ENCODE measurements at places on chromosomes 3 and 15.

- peak; percentile 90 for DNase-seq
Measured at GRCh38 chr3:112074616-112075497, 11.3 kb upstream of the C3orf52 start.

GRCh38 chr15:98850961-98851572 lies 156.5 kb downstream of the PGPEP1L start:
- peak; percentile 68 for DNase-seq

- DNase-seq, result no peak
Measured at GRCh38 chr3:178827285-178827856, 244.2 kb downstream of the ZMAT3 start.

GRCh38 chr3:24086617-24087404 lies 141.7 kb downstream of the NR1D2 start:
- DNase-seq, result no peak

DNA sequence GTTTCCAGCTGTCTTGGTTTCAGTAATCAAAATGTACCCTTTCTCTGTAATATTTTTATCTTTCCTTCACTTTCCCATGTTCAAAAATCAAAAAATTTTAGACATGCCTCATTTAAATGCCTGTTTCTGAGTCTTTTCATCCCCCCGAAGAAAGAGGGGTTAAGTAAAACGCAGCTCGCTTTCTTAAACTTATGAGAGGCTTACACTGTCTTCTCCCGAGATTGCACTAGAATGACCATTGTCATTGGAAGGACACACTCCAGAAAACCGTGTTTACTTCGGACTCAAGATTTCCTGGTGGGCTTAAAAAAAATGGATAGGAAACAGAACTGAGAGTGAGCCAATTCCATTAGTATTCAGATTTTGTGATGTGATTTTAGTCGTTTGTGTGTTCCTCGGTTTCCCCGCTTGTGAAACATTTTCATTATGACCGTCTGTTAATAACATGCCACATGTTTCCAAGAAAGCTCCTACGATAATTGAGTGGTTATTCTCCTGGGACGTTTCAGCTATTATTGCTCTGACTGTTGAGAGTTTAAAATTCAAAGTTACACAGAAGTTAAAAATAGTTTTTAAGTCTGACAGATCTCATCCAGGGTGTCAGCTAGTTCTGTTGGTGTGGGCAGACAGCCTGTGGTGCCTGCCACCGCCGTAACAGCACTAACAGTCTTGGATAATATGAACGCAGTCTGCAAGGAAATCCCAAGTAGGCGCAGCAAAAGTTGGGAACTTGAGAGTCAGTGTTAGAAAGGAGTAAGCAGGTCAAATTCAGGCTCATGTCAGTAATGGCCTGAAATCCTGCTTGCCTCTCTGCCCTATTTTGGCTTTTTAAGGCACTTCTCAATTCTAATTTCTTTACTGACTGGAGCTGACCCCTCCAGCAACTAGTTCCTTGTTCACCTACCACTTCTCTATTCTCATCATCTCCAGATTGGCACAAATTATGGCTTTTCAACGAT lies 1.5 kb downstream of the CRYBG3 start:
- DNase-seq, result no peak

DNA sequence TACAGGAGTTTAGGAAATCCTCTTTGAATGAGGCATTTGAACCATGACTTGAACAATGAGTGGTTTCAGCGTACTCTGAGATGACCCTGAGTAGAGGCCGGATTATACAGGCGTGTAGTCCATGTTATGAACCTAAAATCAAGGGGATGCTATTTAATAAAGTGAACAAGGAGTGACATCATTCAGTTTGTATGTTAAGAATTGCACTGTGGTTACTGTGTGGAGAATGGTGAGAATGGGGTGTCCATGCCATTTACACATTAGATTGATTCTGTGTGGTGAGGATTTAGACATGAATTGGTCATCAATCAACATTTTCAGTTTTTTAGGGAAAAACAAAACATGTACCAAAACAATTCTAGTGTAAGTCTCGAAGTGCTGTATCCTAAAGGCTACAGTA lies 65.8 kb downstream of the TPRG1 start:
- DNase-seq, result no peak

GRCh38 chr3:175695251-175695650 lies 836.1 kb downstream of the NAALADL2 start:
- DNase-seq, result no peak

Measured in ACHN (cell line).